ENCODE measurements at places on chromosomes 13 and 19.

DNA sequence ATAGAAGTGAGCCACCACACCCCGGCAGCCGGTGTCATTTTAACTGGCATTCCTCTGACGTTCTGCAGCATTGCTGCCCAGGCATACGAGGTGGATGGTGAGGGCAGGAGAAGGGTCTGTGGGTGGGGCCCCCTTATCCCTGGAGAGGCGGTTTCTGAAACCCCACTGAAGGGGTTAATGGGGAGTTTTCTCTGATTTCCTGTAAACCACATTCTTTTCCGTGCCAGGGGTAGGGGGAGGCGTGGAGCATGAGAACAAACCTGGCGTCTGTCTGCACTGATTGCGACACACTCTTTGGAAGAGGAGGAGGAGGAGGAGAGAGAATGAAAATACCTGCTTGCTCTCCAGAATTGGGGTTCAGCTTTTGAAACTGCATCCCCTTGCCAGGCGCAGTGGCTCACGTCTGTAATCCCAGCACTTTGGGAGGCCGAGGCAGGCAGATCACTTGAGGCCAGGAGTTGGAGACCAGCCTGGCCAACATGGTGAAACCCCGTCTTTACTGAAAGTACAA, 2.7 kb upstream of the C3 start:
- DNase-seq: no peak

DNA sequence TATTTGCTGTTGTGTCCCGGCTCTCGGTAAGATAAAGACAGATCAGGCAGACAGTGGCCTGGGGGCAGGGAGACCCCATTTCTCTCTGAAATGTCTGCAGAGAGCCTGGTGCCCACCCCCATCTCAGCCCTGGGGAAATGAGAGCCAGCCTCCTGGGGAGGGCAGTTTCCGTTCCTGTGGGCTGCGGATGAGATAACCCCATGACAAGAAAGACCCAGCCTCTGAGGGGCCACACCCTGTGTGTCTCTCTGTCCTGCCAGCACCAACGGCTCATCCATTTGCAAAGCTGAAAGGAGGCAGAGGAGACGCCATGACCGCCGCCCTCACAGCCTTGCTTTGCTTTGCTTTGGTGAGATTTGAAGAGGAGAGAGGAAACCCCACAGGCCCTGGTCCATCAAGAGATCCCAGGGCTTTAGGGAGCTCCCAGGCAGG, 28.1 kb upstream of the KIR3DL3 start:
- no peak for DNase-seq

DNA sequence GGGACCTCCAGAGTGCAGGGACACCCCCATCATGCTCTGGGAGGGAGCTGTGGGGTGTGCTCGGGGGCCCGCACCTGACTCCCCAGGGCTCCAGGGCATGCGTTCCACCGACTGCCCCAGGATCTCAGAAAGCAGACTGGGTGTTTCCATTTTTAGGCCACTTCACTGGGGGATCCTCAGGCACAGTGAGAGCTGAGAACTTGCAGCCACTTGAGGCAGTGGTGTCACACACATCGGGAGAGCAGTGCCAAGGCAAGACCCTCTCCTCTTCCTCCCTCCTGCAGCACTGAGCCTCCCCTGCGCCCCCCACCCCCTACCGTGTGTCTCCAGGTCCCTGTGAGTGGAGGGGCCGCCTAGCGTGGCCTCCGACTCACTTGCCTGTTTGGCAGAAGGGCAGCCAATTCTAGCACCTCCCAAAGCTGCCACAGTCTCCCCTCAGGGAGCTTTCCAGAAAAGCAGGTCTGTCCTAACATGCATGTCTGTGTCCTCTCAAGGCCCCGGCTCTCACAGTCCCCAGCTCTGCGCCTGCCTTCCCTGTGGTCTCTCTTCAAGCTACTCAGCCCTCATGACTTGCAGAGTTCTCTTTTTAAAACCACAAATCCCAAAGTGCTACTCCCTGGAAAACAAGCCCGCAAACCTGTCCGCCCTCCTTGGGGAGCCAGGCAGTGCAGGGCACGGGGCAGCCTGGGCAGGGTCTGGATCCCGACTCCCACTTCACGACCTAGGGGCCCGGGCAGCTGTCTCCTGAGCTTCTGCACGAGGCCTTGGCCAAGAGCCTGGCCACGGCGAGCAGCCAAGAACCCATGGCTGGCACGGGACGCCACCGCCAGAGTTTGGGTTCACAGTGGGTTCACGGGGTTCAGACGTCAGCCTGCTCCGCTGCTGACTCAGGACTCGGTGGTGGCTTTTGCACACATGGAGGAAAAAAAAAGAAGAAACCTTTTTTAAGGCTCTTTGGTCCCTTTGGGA, 94.1 kb downstream of the STK24 start:
- DNase-seq: no peak

- DNase-seq: no peak
Measured at GRCh38 chr13:106455190-106455589, 80.3 kb downstream of the EFNB2 start.

DNA sequence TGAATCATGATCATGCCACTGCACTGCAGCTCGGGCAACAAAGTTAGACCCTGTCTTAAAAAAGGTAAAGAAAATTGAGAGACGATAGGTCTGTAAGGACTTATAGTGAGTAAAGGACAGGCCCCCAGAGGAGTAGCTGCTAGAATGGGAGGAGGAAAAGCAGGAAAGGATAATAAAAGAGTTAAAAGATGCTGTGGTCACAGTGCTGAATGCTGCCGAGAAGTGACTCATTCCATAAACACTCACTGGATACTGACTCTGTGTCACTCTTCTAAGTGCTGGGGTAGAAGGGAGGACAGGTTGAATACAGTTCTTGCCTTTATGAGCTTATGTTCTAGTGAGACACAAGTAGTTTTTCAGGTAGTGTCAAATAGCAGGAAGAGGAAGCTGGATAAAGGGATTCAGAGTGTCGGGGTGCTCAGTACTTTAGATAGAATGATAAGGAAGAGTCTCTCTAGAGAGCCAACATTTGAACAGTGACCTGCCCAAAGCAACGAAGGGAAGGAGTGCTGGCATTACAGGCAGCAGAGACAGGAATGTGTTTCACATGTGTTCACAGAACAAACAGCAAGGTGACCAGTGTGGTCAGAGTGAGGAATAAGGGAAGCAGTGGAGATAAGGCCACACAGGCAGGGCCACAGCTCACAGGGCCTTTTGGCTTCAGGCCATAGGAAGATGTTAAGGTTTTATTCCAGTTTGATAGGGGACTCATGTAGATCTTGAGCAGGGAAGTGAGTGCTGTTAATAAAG, 1240.5 kb downstream of the UQCRFS1 start:
- no peak for DNase-seq

GRCh38 chr19:40383668-40384248, 6.2 kb downstream of the HIPK4 start:
- DNase-seq: no peak

GRCh38 chr19:12723641-12724426, at the start of gene TNPO2:
Gene TNPO2 (minus strand): TSS chr19:12723932. CDS start chr19:12720977, 2,955 bp downstream.
- DNase-seq: peak; percentile 47

- no peak for DNase-seq
Measured at GRCh38 chr19:55145232-55145631, 3.8 kb downstream of the TNNT1 start.

- no peak for DNase-seq
Measured at GRCh38 chr19:3766520-3766919, 4.0 kb downstream of the MRPL54 start.

GRCh38 chr19:55644191-55644833, 863 bp downstream of the ZNF581 start:
- no peak for DNase-seq

- DNase-seq: no peak
Measured at GRCh38 chr13:95250961-95251360, 50.3 kb downstream of the ABCC4 start.

DNA sequence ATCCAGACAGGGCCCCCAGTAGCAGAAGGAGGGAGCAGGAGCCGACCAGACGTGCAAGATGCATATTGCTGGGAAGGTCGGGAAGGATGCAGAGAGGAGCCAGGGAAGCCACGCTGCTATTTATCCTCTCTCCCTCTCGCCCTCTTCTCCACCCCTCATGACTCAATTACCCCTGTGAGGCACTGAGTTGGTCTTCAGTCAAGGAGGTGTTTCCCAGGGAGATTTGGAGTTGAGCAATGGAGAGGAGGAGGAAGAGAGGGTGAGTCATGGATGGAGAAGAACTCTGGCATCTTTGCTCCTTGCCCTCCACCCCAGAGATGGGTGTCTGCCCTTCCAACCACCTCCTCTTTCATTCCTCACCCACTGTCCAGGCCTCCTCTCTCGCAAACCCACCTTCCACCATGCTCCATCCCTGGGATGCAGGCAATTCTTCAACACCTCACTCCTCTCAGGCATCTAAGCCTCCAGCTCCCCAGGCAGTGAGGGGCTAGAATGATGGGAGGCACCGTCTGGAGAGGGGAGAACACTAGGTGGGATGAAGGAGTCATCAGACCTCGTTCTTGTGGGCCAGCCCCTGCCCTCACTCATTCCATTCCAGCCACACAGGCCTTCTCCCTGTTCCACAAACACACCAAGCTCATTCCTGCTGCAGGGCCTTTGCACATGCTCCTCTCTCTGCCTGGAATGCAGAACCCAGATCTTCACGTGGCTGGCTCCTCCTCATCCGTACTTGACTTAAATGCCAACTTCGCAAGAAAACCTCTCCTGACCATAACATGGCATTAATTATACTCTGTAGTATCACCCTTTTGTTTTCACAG, at the start of gene SBSN:
TSS of gene SBSN (minus strand) at position 94 of the 821 bp plus-strand sequence. CDS start at position 64, 30 bp downstream.
- no peak for DNase-seq

DNA sequence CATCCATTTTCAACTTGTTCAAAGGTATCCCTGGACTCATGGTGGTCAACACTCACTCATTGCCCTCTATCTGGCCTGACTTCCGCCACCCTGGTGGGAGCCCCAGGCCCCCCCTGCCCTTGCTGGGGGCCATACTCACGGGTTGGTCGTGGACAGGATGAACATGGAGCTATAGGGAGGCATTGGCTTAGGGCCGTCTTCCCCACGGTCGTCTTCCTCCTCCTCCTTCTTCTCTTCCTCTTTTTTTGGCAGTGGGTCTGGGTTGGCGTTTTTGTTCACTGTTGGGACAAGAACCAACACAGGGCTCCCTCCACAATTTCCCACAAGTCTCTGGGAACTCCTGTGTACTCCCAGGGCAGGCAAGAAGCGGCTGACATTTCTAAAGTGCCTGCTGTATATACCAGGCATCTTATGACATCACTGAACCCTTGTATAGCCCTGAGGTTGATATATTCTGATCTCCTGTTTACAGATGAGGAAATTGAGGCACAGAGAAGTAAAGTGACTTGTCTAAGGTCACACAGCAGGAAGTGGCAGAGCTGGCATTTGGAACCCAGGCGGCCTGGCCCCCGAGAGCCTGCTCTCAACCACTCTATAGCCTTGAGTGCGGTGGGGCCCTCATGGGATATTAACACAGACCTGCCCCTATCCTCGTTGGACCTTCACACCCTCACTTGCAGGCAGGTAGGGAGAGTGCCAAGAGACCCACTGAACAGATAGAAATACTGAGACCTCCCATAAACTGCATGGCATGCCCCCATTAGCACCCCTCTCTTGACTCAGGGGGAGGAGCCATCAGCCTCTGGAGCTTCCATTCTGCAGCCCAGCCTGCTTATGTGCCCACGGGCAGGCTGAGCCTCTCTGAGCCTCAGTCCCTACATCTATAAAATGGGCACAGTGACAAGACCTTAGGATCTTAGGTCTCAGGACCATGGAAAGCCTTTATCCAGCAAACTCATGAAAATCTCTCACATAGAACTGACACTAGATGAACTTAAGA, 135.0 kb downstream of the IER2 start:
- DNase-seq: no peak

DNA sequence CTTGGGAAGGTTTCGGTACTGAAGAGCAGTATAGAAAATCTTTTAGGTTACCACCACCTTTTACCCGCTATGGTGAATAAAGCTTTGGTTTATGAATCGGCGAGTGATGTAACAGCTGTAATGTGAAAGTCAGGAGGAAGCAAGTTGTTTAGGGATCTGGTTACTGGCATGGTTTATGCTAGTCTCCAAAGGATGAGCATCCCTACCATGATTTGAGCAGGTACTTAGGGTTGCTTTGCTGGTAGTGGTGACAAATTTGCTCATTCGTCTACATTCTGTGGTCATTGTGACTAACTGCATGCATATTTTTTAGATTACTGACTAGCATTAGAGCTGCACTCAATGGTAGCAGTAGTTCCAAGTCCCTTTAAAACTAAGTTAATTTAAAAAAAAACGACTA, 104.1 kb downstream of the FRY start:
- no peak for DNase-seq

GRCh38 chr13:38542601-38543000, 144.3 kb upstream of the FREM2 start:
- DNase-seq: no peak

DNA sequence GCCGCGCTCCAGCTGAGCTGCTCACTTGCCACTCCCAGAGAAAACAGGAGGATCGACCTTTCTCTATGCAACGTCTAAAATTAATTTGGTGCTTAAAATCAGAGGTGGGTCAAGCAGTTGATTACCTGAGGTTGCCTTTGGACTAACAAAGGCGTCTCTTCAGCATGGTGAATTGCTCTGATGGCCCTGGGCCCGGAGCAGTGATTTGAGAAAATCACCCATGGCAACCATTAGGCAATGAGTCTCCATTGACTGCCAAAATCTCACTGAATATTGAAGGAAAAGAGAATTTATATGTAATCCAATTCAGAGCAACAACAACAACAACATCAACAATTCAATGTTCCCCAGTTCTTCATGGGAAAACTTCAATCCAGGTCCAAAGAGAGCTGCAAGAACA, 61.8 kb downstream of the IRS2 start:
- no peak for DNase-seq

GRCh38 chr19:17127671-17128070, 52.1 kb downstream of the MYO9B start:
- DNase-seq: no peak

- no peak for DNase-seq
Measured at GRCh38 chr13:79349011-79349410, 57.0 kb downstream of the RBM26 start.

DNA sequence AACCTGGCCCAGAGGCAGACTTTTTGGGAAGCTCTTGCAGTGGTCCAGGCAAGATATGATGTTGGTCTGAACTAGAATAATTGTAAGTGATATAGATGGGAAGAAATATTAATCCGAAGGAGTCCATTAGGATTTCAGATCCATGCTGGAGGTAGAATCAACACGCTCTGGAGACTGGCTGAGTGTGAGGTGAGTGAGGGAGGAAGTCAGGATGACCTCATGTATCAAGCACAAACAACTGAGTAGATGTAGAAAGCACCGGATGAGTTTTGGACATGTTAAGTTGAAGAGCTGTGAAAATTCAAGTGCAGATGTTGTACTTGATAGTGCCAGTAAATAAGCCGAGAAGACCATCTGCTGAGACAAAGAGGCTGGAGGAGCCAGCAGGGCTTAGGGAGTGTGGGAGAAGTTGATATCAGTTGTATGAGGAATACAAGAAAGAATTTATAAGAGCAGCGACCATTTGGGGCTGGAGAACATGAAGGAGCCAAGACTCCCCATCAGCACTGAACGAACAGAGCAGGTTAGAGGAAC, 5.3 kb upstream of the CNMD start:
- DNase-seq: no peak

GRCh38 chr13:25253702-25254101, 33.6 kb downstream of the MTMR6 start:
- no peak for DNase-seq

GRCh38 chr13:112342841-112343361, 33.3 kb upstream of the SPACA7 start:
- DNase-seq: no peak

GRCh38 chr19:15195371-15196334, 5.1 kb downstream of the NOTCH3 start:
- DNase-seq: no peak

GRCh38 chr13:71786875-71787274, 80.1 kb downstream of the DACH1 start:
- no peak for DNase-seq

All from stimulated activated CD8-positive, alpha-beta memory T cell treated with anti-CD3 and anti-CD28 coated beads, Interleukin-12 subunit alpha, Interleukin-12 subunit beta, amount 100 ng/mL, for 1 hour (primary cell).